ENCODE measurements at places on chromosomes 4 and X.

DNA sequence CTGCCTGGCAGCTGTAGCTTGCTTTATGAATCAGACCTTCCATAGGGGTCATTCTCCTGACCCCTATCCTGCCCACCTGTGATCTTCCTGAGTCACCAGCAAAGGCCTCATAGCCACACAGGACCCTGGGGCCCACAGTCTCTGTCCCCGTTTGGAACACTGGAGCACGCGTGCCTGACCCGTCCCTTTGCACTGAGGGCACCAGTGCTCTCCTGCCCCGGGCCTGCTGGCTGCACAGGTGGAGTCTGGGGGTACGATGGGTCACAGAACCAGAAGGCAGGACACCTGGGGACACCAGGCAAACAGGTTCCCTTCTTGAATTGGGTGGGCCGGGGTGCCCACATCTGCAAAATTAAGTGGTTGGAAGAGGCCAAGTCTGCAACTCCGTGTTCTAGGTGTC, 97.2 kb downstream of the CPZ start:
- no peak for DNase-seq

DNA sequence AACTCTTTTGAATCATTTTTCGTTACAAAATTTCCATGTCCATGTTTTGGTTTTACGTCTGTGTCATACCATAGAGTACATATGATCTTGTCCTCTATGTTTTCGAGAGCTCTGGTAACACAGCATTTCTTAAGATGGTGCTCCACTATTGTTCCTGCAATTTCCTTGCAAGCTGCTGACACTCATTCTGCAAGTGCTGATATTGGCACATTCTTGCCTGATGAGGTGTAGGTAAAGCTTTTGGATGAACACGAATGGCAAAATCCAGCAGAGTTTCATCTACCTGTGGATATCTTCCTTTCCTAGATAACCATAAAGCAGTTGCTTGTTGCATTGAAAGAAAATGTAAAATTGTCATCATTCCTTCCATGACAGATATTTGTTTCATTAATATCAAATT, 41.3 kb downstream of the MAGEB17 start:
- no peak for DNase-seq

GRCh38 chr4:33780952-33781791, 2463.1 kb downstream of the ARAP2 start:
- no peak for DNase-seq

DNA sequence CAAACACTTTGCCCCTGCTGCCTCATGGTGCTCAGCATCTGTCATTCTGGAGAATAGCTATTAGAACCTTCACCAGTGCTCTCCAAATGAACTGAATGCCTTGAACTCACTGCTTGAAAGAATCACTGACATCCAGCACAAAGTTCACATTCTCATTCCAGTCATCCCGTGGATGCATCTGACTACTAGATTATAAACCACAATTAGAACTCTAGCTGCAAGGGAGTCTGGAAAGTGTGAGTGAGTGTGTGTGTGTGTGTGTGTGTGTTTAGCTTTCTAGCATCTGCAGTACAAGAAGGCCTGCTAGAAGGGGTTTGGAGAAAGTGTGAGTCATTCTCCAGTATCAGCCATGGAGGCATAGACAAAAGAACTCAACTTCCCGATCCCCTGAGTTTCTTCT, 71.3 kb upstream of the DYNLT3 start:
- DNase-seq: no peak

- no peak for DNase-seq
Measured at GRCh38 chrX:136210243-136210642, 41.0 kb downstream of the MAP7D3 start.

GRCh38 chrX:46628460-46629371, 55.2 kb downstream of the CHST7 start:
- DNase-seq: no peak

- no peak for DNase-seq
Measured at GRCh38 chr4:2712261-2712842, 43.8 kb downstream of the TNIP2 start.

- no peak for DNase-seq
Measured at GRCh38 chrX:87580862-87581261, 63.3 kb downstream of the KLHL4 start.

DNA sequence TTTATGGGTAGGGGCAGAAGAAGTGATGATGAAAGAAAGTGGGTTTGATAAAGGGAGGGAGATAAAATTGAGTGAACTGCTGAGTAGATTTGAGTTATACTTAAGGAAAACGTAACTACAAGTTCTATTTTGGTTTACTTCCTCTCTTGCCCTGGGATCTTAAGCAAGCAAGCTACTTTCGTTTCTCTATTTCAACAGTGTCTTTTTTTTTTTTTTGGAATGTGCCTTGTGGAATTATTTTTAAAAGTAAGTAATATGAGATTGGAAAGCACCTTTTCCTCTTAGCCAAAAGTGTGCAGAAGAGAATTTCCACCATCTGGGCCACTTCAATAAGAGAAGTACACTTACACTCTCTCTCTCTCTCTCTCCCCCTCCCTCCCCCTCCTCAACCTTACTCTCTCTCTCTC, 16.0 kb upstream of the C4orf36 start:
- no peak for DNase-seq

GRCh38 chr4:163595580-163595979, 101.1 kb downstream of the TMA16 start:
- no peak for DNase-seq

DNA sequence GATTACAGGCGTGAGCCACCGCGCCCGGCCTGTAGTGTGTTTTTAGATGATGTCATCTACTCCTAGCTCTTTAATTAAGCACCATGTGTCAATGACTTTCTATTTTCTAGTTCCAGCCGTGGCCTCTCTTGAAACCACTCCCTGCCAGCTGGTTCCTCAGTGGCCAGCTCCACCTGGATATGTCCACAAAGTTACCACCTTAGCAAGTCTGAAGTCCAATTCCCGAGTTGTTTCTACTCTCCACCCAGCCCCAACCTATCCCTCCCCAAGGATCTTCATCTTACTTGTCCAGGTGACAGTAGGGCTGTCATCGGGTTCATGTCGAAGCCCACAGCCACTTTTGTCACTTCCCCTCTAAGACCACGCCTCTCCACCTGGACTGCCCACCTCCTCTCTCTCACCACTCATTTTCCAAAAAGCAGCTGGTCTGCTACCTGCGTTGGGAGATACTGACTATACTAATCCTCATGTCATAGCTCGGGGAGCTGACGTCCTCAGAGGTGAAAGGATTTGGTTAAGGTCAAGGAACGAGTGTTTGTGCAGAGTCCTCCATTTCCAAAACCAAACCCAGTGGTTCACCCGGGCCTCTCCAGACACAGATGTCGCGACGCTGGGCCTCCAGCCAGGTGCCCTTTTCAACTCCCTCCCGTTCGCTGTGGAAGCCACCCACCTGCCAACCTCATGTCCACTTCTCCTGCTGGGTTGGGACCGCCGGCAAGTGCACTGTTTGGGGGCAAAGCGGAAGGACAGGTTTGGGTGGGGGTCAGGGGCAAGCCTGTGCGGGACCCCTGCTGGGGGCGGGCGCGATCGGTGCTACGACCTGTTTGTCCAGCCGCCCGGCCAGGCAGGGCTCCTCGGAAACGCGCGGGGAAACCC, 704 bp downstream of the FAM3A start:
- DNase-seq: no peak

DNA sequence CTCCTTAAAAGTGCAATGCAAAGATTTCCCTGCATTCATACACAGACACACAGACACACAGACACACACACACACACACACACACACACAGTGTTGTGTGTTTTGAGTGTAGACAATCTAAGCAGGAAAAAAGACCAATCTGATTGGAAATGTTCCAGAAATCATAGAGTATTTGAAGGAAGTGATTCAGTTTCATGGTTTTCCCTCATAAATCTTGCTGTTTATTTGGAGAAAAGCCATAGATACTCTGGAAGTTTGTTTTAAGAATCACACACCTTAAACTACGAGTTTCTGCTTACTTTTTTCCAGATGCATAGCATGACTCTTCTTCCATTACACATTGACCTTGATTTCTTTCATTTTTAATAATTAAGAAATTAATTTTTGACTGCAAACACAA, 298.5 kb upstream of the BMP3 start:
- DNase-seq: no peak

GRCh38 chr4:107044170-107044569, 8.1 kb upstream of the DKK2 start:
- DNase-seq: no peak

DNA sequence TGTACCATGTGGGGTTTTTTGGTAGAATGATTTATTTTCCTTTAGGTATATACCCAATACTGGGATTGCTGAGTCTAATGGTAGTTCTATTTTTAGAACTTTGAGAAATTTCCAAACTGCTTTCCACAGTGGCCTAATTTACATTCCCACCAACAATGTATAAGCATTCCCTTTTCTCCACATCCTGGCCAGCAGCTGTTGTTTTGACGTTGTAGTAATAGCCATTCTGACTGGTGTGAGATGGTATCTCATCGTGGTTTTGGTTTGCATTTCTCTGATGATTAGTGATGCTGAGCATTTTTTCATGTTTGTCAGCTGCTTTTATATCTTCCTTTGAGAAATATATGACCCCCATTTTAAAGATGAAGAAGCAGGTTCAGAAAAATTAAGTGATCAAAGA, 153.7 kb downstream of the CBR4 start:
- no peak for DNase-seq

- DNase-seq: no peak
Measured at GRCh38 chr4:176001151-176002006, 64.3 kb upstream of the WDR17 start.

DNA sequence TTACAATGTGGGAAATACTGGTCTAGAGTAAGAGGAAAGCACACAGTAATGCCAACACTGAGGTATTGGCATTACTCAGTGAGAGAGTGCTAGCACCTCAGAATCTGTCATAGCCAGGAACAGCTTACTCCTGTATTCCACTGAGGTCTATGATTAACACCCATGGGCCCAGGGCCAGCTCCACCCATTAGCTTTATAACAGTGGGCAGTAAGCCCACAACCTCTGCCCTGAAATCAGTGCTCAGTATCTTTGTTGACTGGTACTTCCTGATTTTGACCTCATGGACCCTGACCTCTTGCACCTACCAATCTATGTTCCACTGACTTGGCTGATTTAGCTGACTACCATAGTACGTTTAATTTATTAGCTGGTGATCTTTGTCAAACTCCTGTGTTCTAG, 56.1 kb downstream of the LANCL3 start:
- no peak for DNase-seq

DNA sequence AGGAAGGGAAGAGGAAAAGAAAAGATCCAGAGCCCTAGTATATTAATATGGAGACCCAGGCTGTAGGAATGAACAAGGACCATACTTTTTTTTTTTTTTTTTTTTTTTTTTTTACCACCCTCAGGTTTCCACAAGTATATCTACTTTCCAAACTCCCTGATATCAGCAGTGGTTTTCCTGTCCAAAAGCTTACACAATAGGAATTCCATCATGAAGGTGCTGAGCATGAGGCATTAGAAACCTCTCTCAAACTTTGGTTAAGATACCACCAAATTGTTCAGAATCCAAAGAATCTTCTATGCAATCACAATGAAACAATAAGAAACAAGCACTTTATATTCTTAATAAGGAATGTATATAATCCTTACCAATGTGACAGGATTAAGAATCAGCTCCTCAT, 26.5 kb downstream of the RPS6KA3 start:
- DNase-seq: no peak

GRCh38 chr4:169047956-169048355, 37.9 kb upstream of the CBR4 start:
- no peak for DNase-seq

- no peak for DNase-seq
Measured at GRCh38 chrX:10048076-10048475, 80.9 kb downstream of the CLDN34 start.

- DNase-seq: no peak
Measured at GRCh38 chr4:6465955-6466354, 6.5 kb downstream of the PPP2R2C start.

GRCh38 chr4:70313736-70314135, 21.0 kb upstream of the CABS1 start:
- DNase-seq: no peak

DNA sequence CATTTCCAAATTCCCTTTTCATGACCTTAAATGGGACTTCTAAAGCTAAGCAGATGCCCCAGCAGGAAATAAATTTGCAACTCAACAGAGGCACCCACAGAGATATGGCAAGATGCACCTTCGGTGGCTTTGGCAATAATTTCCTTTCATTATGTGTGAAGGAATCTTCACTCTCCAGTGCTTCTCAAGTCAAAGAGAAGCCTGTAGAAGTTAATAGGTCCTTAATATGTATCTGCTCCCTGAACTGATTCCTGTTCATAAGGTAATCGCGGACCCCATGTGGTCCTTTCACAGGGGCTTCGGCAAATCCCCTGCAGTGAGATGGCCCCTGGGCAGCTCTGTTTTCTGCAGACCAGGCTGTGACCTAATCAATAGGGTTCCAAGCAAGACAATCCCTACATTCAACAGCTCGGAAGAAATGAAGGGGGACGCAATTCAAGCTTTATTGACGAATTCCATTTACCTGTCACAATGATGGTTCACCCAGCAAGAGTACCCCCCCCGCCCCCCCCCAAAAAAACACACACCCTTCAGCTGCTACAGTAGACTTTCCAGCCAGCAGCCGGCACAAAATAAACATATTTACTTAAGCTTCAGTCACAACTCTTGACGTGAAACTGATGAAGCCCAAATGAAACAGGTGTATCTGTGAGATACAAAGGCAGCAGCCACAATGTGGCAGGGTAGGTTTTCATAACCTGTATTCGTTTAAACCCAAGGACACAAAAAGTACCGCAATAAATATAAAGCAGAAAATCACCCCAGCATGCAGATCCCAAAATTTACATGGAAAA, 35.3 kb downstream of the FAT1 start:
- DNase-seq: no peak

- no peak for DNase-seq
Measured at GRCh38 chr4:61984260-61984909, 784.3 kb downstream of the ADGRL3 start.

- DNase-seq: no peak
Measured at GRCh38 chrX:12229986-12230385, 91.7 kb downstream of the FRMPD4 start.

- peak; percentile 67 for DNase-seq
Measured at GRCh38 chr4:177393236-177393635, 49.0 kb downstream of the AGA start.

DNA sequence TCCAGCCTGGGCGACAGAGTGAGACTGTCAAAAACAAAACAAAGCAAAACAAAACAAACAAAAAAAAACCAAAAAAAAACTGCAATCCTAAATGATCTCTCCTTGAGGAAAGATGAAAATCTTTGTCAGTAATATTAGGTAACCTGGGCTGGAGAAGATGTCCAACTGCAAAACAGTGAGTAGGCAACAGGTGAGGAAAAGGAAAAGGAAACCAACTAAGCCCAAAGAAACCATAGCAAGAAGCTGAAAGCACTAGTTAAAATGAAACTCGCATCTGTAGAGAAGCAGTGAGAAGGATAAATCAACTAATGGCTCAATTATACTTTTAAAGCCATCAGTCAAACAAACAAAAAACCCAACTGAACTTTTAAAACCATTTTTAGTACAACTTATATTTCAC, 54.2 kb downstream of the ENOX2 start:
- no peak for DNase-seq

DNA sequence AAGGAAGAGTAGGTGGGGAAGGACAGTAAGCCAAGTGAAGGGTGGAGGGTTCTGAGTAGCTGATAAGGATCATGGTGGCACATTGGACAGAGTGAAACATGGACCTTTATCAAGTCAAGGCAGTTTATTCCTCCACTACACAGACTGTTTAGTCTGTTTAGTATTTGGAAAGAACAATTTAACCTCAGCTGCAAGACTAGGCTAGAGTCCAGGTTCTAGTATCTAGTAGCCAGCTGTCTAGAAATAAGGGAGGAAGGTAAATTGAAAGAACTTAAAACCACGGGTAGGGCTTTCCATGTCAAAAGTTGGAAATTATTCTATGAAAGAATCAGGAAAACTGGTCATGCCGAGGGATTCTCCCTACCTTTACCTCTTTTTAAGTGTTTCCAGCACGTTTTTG, 140.1 kb upstream of the MED14 start:
- no peak for DNase-seq
